Stimulated activated naive CD8-positive, alpha-beta T cell treated with anti-CD3 and anti-CD28 coated beads, Interleukin-15, amount 100 ng/mL, for 72 hours (primary cell): ENCODE measurements at places on chromosomes 5 and 9.

- DNase-seq: no peak
Measured at GRCh38 chr9:123450098-123450770, 94.2 kb downstream of the CRB2 start.

DNA sequence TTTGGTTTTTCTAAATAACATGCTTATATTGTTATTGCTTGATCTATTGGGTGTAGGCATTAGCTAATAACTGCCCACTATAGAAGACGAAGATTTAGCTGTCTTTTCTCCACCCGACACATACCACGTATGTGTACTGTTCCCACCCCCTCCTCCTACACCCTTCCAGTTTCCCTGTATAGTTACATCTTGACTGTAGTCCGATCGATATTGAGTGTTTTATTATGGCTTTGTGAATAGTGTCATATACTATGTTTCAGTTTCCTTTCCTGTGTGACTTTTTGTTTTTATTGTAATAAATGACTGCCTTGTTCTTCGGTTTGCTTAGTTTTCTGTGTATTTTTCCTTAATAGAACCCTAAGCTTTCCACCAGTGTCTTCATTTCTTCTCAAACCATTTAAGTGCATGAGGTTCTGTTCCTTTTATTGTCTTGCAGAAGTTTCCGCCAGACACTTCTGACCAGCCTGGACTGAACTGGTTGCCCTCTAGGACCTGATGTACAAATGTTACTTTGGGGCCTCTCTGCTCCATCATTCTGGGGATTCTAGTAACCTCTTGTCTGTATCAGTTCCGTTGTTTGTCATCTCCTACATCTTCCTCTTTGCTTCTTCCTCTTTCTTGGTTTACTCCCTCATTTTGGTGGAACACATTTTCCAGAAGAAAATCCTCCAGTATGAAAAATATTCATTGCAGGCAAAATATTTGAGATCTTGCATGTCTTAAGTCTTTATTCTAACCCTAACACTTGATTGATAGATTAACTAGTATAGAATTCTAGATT lies 61.8 kb downstream of the PRKACG start:
- no peak for DNase-seq

GRCh38 chr9:131015876-131016397 lies 7.0 kb downstream of the LAMC3 start:
- no peak for DNase-seq

GRCh38 chr9:108859459-108860114 lies 2.5 kb upstream of the ACTL7A start:
- DNase-seq: peak; percentile 35

DNA sequence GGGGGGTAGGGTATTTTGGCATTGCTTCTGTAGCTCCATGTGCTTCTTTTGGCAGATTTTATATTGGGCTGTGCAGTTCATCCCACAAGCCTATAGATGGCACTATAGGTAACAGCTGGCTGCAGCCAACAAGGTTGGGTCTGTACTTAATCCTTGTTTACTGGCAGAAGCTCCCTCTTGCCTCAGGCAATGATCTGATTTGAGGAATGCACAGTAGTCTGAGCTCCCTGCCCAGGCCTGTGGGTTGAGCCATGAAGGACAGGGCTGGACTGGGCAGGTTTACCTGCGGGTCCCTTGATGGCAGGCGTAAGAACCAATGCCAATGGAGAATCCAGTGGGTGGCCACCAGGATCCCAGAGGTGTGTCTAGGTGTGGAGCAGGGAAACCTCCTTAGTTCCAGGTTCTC lies 11.7 kb upstream of the OR1J2 start:
- DNase-seq: peak; percentile 24
